ENCODE measurements at places on chromosomes 12 and 14.

- no peak for DNase-seq
Observed at GRCh38 chr12:117120787-117121186, 21.6 kb upstream of the TESC start.

DNA sequence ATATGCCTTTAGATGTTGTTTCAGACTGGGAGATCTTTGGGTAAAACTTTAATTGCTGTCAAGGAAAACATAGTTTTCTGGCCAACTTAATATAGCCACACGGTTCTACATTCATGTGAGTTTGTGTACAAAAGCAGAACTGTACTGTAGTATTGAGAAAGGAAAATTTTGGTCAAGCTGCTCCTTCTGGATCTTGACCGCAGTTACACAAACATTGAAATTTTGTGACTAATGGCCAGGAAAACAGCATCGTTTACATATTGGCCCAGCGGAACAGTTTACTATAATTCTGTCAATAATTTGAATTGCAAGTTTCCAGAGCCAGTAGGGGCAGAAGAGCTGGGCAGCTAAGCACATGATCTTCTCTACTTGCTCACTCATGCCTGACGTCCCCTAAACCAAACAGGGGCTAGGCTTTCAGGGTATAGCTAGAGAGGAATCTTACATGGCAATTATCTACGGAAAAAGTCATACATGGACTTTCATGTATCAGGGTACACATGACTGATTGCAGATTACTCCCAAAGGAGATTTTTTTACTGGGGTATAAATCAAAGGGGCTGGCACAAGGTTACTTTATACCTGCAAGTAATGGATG, 11.4 kb upstream of the ART4 start:
- no peak for DNase-seq

DNA sequence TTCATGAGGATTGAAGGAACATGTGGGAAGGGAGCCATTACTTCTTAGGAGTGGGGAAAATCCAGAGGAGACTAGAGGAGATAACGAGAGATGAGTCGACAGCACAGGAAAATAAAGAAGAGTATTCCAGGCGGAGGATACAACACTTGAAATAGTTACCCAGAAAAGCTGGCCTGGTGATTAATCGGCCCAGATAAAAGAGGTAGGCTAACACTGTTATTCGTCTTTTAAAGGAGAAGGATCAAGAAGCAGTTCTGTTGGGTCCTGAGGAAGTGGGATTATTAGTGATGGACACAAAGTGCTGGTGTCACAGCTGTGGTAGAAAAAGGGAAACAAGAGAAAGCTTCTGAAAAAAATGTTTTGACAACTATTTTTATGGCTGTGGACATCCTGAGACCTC, 425.3 kb downstream of the ZFP36L1 start:
- no peak for DNase-seq

- no peak for DNase-seq
Observed at GRCh38 chr14:53958628-53959027, 2.0 kb upstream of the BMP4 start.

- no peak for DNase-seq
Observed at GRCh38 chr14:55097881-55098560, 31.0 kb upstream of the LGALS3 start.

- peak; percentile 72 for DNase-seq
Observed at GRCh38 chr12:16347391-16348298, at the start of gene MGST1. TSS of gene MGST1 (plus strand) at chr12:16347645. CDS start at chr12:16354253, 6,608 bp downstream.

GRCh38 chr14:58861586-58861985, 223.8 kb downstream of the DACT1 start:
- no peak for DNase-seq

DNA sequence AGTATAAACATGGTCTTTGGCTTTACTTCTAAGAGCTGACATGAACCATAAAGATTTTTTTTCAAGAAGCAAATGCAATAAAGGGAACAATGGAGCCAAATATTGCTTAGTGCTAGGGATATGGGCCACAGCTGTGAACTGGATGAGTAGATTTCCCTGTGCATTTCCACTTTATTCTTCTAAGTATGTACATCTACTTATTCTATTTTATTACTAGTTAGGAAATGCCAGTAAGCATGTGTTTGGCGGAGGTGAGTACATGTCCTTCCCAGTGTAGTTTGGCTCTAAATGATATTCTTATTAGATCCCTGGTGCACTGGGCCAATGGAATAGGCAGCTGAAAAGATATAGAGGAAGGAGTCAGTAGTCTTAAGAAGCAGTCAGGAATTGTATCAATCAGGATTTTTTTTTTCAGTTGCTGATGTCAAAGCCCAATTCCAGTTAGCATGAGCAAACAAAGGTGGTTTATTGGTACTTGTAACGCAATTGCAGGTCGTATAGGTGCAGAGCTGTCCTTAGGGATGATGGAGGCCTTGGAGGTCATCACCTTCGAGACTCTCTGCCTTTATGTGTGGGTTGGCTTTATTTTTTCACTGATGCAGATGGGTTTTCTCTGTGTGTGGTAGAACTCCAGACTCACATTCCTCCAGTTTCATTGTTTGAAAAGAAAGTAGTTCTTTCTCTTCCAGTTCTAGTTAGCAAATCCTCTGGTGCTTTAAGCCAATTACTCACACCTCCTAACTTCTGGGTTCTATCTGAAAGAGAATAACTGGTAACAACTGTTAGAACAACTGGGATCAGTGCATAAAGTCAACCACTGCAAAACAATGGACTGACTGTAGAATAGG, 139.0 kb upstream of the LRIG3 start:
- DNase-seq, result no peak

DNA sequence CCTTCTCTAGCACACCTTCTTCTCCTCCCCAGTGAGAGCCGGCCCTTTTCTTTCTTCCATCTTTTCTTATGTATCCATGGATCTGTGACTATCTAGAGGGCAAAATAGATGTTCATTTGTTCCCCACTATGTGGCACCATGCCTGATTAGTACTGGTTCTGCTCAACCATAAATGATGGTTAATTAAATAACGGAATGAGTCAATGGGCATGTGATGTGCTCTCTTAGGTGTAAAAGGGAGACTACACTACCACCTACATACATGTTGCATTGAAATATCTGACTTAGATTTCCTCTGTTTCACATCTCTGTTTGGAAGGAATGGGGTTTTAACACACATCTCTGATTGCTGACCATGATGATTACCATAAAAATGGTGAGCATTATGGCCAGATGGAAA, 116.5 kb downstream of the BTG1 start:
- no peak for DNase-seq

- no peak for DNase-seq
Observed at GRCh38 chr14:101290611-101291010, 270.7 kb upstream of the DIO3 start.
